ENCODE measurements at places on chromosomes 7 and 10. TPM values are rescaled to one million over a fixed set of nuclear protein-coding genes. Genes with fewer than 3 reads are reported as not detected.

The PAX2 gene
- 72.3 TPM for total RNA-seq

DNA sequence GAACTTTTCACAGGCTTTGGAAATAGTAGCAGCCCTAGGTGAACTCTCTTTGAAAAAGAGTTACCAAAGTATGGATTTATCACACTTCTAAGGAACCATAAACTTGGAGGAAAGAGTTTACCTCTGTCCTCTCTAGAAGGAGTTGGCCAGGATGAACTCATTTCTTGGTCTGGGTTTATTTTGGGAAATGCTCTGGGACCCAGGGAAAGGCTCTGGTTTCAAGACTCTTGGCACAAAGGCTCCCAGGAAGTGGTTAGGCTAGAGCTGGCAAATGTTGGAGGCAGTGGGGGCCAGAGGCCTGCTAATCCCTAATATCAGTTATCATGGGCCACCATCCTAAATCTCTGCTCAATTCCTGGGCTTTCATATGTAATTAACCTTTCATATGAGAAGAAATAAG is 36.3 kb upstream of the CDK6 start:
- DNase-seq: no peak
- no peak overlapping the region for H3K27ac ChIP-seq
- no peaks in the 10 kb centered on the region for H3K4me1 ChIP-seq
- H3K27me3 ChIP-seq: no peaks in the 10 kb centered on the region
- no peaks in the 10 kb centered on the region for H3K36me3 ChIP-seq

DNA sequence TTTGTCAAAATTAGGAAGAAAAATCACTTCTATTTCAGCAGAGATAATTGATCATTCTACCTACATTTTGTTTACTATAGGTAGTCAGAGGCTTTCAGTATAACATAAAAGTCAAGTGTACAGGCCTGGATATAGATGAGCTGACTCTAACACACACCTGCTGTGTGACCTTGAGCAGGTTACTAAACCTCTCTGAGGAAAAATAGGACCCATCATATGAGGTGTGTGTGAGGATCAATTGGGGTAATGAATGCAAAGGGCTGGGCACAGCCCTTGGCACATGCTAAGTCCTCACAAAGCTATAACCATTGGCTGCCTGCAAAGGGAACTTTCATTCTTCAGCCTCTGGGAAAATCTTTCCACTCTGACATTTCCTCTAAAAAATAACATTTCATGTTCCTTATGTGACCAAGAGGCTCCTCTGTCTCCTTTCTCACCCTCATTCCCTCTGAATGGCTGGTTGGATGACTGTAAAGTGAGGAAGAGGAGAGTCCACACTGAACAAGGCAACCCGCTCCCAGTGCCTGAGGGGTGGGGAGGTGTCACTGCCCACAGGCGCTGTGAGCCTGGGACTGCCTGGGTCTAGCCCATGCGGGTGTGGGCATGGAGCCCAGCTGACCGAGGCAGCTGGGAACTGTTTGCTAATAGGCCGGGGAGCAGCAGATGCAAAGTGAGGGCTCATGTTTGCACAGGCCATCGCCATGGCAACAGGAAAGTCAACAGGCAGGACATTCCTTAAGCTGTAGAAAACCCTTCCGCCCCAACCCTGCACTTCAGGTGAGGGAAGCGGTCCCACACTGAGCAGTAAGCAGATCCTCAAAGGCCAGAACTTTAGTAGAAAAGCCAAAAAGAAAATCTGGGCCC is 36.8 kb downstream of the MYOF start:
- H3K27ac ChIP-seq: peak overlapping the region; percentile 100
- H3K4me1 ChIP-seq: peaks cover 82% of the 10 kb centered on the region
- H3K27me3 ChIP-seq: no peaks in the 10 kb centered on the region
- DNase-seq: no peak
- no peak overlapping the region for H3K4me3 ChIP-seq

- no peak overlapping the region for H3K4me3 ChIP-seq
- no peak for DNase-seq
- H3K27ac ChIP-seq: no peak overlapping the region
- no peaks in the 10 kb centered on the region for H3K27me3 ChIP-seq
- no peaks in the 10 kb centered on the region for H3K36me3 ChIP-seq
Measured at GRCh38 chr7:2665359-2665791, 22.6 kb upstream of the AMZ1 start.

The ZNF107 gene
- total RNA-seq: 11.1 TPM

The FAM25A gene
- total RNA-seq: not detected

- DNase-seq: no peak
- H3K36me3 ChIP-seq: no peaks in the 10 kb centered on the region
- no peaks in the 10 kb centered on the region for H3K27me3 ChIP-seq
Measured at GRCh38 chr7:37462138-37462537, 13.5 kb upstream of the ELMO1 start.

GRCh38 chr10:97708976-97709946 is 4.3 kb upstream of the MARVELD1 start:
- H3K27me3 ChIP-seq: no peaks in the 10 kb centered on the region
- no peak overlapping the region for H3K4me3 ChIP-seq
- H3K36me3 ChIP-seq: no peaks in the 10 kb centered on the region
- 0 out of 2 replicates have a peak, but pooled peaks cover 4% of the 10 kb centered on the region for H3K4me1 ChIP-seq

DNA sequence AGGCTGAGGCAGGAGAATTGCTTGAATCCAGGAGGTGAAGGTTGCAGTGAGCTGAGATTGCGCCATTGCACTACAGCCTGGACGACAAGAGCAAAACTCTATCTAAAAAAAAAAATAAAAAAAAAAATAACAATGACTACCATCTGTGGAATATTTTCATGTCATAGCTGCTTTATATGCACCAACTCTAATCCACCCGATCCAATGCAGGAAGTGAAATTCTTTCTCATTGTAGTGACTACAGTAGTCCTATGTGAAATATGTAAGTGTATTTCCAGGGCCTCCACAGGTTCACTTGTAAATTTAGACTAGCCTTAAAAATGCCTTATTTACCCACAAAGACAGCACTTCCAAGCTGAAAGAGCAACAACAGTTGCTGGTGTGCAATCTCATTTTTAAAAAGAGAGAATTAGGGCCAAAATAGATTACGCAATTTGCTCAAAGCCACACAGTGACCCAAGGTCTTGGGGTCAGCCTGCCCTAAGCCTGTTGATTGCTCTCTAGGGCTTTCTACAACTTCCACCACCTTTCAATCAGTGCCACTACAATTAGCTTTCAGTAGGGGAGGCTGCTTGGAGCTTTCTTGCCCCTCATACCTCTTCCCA is 25.8 kb upstream of the EGFR start:
- H3K4me3 ChIP-seq: no peak overlapping the region
- H3K36me3 ChIP-seq: no peaks in the 10 kb centered on the region
- no peak overlapping the region for H3K27ac ChIP-seq
- no peaks in the 10 kb centered on the region for H3K27me3 ChIP-seq
- H3K4me1 ChIP-seq: peaks cover 12% of the 10 kb centered on the region
- no peak for DNase-seq

DNA sequence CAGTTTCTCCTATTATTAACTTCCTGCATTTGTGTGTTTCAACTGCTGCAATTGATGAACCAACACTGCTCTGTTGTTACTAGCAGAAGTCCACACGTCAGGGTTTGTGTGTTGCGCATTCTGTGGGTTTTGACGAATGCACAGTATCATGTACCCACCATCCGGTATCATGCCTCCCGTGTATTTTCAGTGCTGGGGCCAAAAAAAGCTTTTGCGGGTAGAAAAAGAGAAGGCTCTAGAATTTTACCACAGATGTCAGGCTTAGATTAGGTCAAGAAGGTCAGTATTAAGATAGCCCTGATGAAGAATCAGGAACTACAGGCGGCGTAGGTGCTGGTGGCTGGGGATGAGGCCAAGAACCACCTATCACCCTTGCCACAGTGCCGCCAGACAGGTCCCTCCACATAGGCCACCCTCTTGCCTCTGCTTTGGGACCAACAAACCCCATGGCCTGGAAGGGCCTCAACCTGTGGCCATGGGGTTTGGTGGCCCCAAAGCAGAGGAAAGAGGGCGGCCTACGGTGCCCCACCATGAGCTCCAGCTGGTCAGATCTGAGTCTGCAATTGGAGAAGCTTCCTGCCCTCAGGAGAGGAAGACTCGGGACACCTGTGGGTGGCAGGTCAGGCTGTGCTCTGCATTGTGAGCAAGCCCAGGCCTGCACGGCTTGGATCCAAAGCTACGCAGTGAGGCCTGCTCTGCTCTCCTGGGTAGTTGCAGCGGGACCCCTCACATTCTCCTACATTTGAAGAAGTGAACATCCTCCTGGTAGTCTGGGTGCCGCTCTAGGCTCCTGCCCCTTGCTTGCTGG is 71.9 kb downstream of the MKI67 start:
- H3K36me3 ChIP-seq: no peaks in the 10 kb centered on the region
- H3K4me1 ChIP-seq: no peaks in the 10 kb centered on the region
- H3K27me3 ChIP-seq: no peaks in the 10 kb centered on the region
- H3K4me3 ChIP-seq: no peak overlapping the region
- H3K27ac ChIP-seq: no peak overlapping the region

The CALCR gene
- 0.10 TPM for total RNA-seq

The COL13A1 gene
- total RNA-seq: 1.0 TPM
